ENCODE measurements at places on chromosomes 7 and 10.

- DNase-seq, result no peak
Measured at GRCh38 chr10:6204341-6205191, 1.8 kb downstream of the PFKFB3 start.

DNA sequence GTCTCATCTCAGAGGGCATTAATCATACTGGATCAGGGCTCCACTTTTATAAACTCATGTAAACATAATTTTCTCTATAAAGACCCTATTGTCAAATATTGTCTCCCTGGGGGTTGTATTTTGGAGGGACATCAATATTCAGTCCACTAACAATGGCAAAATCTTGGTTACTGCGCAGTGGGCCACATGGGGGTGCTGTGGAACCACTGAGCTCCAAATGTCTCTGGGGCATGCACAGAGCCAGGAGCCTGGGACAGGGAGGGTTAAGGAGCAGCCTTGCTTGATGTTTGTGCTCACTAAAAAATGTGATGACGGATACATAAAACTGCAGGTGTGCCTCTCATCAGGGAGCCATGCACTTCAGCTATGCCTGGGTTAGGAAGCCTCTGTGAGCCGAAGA lies 62.1 kb upstream of the PRSS58 start:
- DNase-seq, result no peak

DNA sequence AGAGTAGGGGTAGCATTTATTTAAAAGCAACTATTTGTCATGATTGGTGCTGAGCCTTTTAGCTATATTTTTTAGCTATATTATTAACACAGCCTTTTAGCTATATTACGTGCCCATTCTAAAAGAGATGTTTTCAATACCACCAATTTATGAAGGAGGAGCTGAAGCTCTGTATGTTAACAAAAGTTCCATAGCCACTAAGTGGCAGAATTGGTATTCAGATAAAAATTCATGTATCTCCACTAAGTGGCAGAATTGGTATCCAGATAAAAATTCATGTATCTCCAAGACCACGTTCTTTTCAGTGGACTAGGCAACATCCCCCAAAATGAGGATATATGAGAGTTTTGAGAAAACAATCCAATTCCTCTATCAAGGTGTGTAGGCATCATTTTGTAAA lies 268.6 kb downstream of the HGF start:
- no peak for DNase-seq

- DNase-seq, result no peak
Measured at GRCh38 chr10:74333174-74333573, 182.2 kb downstream of the ADK start.

DNA sequence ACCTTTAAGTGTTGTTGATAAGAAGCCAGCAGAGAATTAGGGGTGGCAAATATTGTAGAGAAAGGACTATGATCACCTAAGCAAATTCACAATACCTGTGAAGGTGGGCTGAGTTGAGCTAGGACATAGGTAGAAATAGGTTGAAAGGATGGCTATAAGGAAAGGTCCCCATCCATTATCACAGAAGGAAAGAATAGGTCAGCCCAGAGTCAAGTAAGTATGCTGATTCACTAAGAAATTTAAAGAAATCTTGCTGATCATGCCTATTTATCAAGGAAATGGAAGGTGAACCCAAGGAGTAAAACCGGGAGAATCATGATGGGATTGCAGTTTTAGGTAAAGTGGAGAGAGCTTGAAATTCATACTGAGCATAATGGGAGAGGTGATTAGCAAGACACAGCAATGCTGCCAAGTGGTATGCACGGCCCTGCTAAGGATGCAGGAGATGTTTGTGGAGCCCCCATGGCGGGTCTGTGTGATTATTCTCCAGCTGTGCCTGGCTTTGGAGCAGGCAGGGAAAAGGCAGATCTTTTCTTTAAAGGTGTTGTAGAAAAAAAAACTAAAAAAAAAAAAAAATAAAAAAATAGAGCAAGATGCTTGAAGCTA lies 399.4 kb downstream of the PLXDC2 start:
- DNase-seq, result no peak

GRCh38 chr7:32163896-32164295 lies 93.7 kb upstream of the PDE1C start:
- DNase-seq, result no peak

- DNase-seq, result no peak
Measured at GRCh38 chr10:18010050-18010449, 58.3 kb downstream of the SLC39A12 start.

- no peak for DNase-seq
Measured at GRCh38 chr10:97151307-97151914, 34.3 kb downstream of the SLIT1 start.

GRCh38 chr10:78957471-78958039 lies 111.2 kb upstream of the ZMIZ1 start:
- DNase-seq, result no peak

GRCh38 chr7:116650436-116650835 lies 21.6 kb upstream of the MET start:
- no peak for DNase-seq

DNA sequence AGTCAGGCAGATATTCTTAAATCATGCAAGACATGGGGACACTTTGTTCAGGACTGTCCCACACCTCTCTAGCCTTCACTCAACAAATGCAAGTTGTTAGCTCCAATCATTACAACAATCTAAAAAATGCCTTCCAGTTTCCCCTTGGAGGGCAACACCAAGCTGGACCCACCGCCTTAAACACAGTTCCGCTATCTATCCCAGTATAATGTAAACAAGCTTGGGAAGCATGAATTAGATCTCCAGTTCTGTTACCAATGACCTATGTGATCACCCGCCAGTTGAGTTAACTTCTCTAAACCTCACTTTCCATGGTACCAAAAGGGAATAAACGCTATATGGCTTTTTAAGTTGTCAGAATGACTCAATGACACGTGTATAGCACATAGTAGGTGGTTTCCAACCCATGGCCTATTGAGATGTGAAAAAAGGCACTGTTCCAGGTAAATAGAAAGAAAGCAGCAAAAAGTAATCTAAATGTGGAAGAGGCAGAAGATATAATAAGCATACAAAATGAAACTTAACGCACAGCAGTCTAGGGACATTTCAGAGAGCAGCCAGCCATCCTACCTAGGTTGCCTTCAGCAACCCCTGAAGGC lies 2.4 kb upstream of the REEP3 start:
- DNase-seq, result no peak

GRCh38 chr7:158664406-158664805 lies 40.2 kb downstream of the NCAPG2 start:
- no peak for DNase-seq

- no peak for DNase-seq
Measured at GRCh38 chr10:60114765-60115586, 208.6 kb upstream of the CCDC6 start.

DNA sequence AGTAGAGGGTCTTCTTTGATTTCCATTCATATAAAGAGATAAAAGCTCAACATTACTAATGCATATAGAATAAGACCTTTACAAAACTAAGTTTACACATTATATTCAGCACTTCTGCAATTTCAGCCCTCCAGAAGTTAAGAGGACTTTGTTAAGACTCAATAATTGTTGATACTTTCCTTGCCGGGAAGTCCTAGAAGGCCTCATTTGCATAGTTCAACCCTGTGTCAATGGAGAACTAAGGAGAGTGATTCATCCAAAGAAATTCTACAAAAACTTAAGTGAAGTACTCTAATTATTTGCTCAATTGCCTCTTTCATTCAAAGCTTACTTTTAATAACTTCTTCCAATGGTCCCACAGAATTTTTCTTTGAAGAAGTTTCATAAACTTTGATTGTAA lies 1060.3 kb upstream of the CELF2 start:
- DNase-seq, result no peak

- no peak for DNase-seq
Measured at GRCh38 chr10:72687035-72687434, 4.9 kb upstream of the MCU start.

GRCh38 chr10:101693651-101693977 lies 1.4 kb downstream of the FBXW4 start:
- no peak for DNase-seq

GRCh38 chr7:123635551-123636359 lies 19.9 kb upstream of the LMOD2 start:
- no peak for DNase-seq

DNA sequence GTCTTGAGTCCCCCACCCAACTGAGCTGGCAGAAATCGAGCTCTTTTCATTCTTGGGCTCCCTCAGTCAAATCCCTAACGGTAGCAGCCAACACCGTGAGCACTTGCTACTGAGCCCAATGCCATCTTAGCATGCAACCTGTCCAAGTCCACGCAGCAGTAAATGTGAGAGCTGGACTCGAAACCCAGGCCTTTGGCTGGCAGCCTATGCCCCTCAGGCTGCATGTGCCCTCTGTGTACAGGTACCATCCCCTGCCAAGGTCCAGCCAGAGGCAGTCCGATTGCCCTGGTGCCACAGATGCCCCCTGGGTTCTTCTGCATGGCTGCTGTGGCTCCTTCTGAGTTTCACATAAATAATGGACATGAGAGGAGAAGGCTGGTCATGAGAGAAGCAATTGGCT lies 1.2 kb upstream of the TMEM273 start:
- no peak for DNase-seq

DNA sequence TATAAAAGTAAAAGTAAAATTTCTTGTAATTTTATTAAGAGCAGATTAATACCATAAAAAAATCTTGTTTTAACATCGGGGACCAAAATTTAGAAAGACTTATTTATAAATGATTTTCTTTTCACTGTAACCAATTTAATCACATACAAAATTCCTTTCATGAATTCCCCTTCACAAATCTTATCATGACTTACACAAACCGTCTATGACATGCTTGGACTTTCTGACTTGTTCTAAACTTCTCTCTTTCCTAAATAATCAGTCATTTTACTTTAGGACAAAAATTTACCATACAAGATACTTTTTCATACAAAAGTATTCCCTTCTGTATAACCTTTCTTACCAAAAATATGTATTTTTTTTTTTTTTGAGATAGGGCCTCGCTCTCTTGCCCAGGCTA lies 9.3 kb downstream of the CROT start:
- DNase-seq, result no peak

DNA sequence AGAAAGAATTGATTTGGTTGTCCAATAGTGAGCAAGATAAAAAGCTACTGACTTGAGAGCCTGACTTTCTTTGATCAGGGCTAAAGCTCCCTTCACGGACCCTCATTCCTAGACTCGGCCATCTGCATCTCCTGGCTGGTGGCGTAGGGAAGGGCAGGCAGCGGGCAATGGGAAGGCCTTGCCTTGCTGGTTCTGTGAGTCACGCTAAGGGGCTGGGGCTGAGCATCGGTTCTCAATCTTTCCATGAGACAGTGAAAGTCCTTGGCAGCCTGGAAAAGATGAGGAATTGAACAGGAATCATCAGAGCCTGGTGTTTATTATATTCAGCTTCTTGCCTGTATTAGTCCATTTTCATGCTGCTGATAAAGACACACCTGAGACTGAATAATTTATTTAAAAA lies 475.3 kb downstream of the PLXNA4 start:
- no peak for DNase-seq

- no peak for DNase-seq
Measured at GRCh38 chr7:74554178-74554577, 100.5 kb downstream of the GTF2IRD1 start.

DNA sequence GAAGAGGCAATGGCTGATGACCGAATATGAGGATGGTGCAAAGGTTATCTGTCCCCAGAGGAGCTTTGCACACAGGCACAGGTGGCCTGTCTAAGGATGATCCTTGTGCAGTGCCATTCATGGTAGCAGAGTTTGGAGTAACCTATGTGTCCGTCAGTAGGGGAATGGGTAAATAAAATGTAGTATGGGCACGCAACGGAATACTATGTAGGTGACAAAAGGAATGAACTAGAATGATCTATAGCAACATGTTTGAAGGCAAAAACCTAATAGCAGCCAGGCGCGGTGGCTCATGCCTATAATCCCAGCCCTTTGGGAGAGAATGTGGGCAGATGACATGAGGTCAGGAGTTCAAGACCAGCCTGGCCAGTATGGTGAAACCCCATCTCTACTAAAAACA lies 41.6 kb upstream of the ECHDC3 start:
- DNase-seq, result no peak

- no peak for DNase-seq
Measured at GRCh38 chr10:112052166-112052565, 131.4 kb downstream of the GPAM start.

DNA sequence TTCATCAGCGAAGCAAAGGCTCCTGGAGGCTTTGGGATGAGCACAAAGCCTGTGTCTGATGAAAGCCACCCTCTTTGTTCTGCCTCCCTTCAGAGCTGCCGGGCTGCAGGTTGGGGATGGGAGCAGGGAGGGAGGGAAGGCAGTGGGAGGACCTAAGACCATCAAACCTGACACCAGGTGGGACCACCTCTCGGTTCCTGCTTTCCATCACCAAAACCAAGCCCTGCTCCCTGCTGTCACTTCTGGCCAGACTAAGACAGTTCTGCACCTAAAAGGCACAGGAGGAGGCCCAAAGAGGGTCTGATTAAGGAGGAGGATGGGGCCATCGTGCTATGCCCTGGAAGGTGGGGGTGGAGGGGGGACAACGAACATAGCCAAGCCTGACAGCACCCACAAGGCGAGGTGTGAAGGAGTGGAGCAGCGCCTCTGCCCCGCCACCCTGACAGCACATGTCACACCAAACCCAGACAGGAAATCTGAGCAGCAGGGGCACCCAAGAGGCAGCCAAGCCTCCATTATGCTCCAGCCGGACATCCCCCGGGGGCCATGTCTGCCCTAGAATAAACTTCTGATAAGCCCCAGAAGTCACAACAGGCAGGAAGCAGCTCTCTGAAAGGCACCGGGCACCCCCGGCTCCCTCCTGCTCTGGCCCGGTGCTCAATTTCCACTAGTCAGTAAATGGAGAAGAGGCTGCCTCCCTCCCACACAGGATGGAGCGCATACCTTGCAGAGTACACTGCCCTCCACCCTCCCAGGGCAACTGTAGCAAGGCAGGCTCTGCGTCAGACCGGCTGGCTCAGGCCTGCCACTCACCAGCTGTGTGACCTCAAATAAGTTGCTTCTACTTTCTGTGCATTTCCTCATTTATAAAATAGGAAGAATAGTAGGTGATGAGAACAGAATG lies 48.9 kb downstream of the DLG5 start:
- no peak for DNase-seq

- DNase-seq, result no peak
Measured at GRCh38 chr10:79445977-79446757, 743 bp upstream of the ZCCHC24 start.

GRCh38 chr7:48660306-48660870 lies 264.0 kb upstream of the CDC14C start:
- DNase-seq, result no peak

DNA sequence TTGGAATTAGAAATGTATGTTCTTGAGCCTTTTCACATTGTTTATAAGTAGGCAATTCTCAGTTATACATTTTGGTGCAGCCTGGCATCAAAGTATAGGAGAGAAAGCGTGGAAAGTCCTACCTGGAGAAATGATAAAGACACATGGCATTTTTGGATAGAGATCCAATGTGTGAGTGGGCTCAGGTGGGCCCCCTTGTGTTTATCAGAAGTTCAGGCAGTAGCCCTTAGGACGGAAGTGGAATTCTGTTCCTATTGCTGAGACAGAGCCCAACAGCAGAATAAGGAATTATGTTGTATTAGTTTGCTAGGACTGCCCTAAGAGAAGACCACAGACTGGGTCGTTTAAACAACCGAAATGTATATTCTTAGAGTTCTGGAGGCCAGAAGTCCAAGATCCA lies 85.2 kb upstream of the AMPH start:
- no peak for DNase-seq

- DNase-seq, result no peak
Measured at GRCh38 chr7:1662767-1663166, 7.3 kb upstream of the ELFN1 start.

GRCh38 chr7:91784469-91784868 lies 96.0 kb downstream of the MTERF1 start:
- no peak for DNase-seq

- no peak for DNase-seq
Measured at GRCh38 chr10:13257621-13258140, 23.5 kb upstream of the UCMA start.

Measured in cortex of kidney (tissue), 1 donor.